Immature natural killer cell (primary cell): ENCODE measurements at places on chromosomes 16 and 17.

GRCh38 chr16:85562093-85562786, 50.9 kb upstream of the GSE1 start:
- no peak for DNase-seq

- no peak for DNase-seq
Observed at GRCh38 chr16:77064037-77064436, 127.0 kb upstream of the MON1B start.

- DNase-seq: no peak
Observed at GRCh38 chr16:46833460-46833800, 2.5 kb upstream of the C16orf87 start.

GRCh38 chr16:760545-761343, at the start of gene MSLN:
TSS of gene MSLN (plus strand) at chr16:760734. CDS start at chr16:762681, 1,947 bp downstream.
- DNase-seq: no peak

- DNase-seq: no peak
Observed at GRCh38 chr16:66622863-66623262, 18.4 kb downstream of the CMTM3 start.

- peak; percentile 85 for DNase-seq
Observed at GRCh38 chr17:4789951-4790704, 1.4 kb downstream of the GLTPD2 start.

DNA sequence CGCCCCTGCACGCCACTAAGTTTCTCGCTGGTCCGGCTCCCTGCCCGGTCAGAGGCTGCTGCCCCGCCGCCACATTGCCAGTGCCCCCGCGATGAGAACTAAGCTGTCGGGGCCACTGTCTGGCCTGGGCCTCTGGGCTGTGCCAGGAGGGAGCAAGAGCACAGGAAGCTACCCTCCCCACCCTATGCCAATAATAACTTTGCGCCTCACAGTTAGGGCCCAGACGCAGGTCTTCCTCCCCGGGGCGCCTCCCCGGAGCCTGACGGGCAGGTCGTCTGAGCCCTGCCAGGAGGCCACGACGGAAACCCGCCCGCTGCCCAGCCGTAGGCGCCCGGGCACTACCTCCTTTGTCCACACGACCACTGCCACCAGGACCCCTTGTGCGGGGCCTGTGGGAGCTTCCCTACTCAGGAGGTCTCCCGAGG, 1.5 kb downstream of the ZFPM1 start:
- peak; percentile 68 for DNase-seq

- DNase-seq: no peak
Observed at GRCh38 chr17:72943826-72944689, 148.4 kb downstream of the SLC39A11 start.
